KBM-7 (cell line): ENCODE measurements at places on chromosomes 6 and 20.

DNA sequence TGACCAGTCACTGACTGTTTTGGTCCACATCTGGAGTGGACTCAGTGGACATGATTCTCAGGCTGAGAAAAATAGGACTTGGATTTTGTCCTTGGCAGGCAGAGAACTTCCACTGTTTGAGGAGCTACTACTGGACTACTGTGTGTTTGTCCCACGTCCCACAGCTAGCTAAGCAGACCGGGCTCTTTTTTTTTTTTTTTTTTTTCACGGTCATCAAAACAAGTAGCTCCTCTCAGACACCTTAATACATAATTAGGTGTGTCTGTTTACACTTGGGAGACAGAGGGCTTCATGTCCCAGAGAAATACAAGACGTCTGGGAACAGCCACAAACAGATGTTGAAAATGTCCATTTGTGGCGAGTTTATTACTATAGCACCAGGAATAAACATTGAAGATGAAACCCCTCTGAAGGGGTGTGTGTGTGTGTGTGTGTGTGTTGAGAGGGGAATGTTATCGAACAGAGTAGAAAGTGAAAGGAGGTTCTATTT is 155.0 kb upstream of the SUPT3H start:
- DNase-seq, result no peak

DNA sequence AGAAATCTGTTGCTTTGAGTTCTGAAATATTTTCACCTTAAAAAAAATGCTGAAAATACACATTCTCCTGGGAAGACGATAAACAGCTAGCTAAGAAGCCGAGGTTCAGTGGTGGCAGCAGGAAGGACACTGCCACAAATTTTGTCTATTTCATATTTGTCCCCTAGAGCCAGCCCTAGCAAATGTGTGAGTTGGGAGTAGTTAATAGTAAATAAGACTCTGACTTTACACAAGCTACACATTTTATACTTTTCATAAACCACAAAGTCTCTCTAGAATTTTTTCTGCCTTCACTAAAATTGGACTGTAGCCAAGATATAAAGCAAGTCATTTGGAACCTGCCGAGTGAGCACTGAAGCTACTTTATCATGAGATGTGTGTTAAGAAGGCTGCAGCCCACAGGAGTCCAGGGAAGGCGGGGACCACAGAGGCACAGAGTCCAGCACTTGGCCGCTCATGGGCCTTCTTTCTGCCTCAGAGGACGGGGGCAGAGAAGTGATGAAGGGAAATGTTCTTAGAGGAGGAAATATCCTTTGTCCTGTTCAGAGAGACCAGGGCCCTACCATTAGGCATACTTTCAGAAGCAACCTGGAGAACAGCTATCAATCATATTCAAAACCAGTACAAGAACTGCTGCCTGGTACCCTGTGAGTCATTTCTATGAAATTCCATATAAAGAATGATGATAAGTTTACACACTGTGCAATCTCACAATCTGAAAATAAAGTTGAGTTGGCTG is 241.7 kb upstream of the TAB2 start:
- DNase-seq, result no peak

GRCh38 chr6:170008294-170008785 is 256.9 kb downstream of the ERMARD start:
- DNase-seq, result no peak

DNA sequence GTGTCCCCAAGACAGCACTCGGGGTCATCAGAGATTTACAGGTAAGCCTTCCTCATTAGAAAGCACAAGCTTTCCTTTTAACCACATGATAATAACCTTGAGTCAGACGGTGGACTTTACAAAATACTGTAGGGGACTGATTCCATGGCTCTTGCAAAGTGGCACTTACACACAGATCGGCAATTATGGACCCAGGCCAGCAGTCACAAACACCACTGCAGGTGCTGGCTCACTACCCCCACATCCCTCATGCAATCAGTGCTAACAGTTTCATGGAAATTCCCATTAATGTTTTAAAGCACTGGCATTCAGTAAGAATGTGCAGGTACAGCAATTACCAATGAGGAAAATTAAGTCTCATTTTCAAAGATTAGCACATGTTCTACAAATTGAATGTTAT is 516.5 kb downstream of the PRKN start:
- no peak for DNase-seq

- no peak for DNase-seq
Observed at GRCh38 chr6:107421696-107422256, 37.6 kb downstream of the PDSS2 start.

GRCh38 chr6:114055349-114055748 is 84.4 kb upstream of the HDAC2 start:
- no peak for DNase-seq

DNA sequence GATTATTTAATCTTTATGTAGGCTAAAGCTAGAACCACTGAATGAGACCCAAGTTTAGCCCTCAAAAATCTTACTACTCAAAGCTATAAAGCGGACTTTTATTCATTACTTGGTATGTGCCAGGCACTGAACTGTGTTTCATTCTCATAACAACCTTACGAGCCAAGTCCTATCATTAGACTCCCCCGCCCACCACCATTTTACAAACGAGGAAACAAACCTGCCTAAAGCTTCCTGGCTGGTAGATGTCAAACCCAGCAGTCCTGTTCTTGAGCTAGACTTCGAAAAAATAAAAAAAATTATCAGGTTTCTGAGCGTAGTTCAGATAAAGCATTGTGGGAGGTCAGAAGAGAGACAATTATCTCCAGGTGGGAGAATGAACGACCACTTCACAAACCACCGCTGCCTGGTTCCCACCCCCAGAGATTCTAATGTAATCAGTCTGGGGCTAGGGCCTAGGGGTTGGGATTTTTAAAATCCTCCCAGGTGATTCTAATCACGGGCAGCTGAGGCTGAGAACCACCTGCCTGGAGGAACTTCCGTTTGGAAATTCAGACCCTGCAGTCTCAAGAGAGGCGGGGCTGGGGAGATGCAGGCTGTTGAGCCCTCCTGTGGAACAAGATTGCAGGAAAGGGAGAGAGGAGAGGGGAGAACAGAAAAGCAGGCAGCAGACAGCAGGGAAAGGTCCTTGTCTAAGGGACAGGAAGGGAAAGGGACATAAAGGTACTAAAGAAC is 8.6 kb downstream of the ADTRP start:
- no peak for DNase-seq

GRCh38 chr20:32681175-32682084 is 7.7 kb upstream of the C20orf203 start:
- DNase-seq, result peak; percentile 98

DNA sequence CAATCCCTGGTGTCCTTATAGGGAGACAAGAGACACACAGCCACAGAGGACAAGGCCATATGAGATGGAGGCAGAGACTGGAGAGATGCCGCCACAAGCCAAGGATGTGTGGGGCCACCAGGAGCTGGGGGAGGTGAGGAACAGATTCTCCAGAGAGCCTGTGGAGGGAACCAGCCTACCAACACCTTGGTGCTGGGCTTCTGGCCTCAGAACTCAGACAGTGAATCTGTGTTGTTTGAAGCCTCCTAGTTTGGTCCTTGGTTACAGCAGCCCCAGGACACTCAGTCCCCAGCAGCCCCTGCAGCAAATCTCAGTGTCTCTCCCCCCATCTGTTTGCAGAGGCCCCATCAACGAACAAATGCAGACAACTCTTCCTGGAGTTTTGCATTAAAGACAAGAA is 73.2 kb upstream of the BHLHE23 start:
- DNase-seq, result no peak
